ENCODE measurements at places on chromosomes 4 and X.
A peak's percentile ranks its signal among the peaks of the same experiment; 100 is the strongest.

DNA sequence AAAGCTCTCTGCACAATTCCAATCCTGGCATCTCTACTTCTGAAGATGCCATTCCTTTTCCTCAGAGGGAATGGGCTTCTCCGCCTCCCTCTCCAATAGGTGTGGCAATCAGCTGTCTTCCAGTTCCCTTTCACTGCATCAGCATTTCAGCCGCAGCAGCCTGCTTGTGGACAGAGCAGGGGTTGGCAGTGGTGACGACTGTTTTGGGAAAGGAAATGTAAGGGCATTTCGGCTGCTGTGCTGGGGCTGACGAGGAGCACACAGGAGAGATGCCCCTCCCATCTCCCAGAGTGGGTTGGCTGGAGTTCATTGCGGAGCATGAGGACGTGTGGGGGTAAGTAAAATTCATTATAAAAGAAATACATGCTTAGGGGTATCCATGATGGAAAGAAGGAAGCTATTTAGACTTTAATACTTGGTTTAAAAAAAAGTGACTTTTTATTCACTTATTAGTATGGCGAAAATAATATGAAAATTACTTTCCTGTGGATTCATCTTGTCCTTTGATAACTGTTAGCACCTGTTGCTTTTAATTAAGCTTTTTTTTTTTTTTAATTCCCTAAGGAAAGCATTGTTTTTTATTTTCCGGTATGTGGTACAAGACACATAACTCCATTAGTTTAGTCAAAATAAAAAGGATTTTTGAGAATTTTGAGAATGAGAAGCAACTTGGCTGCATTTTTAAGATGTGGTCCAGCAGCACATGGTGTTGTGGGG lies at the start of gene LIMCH1:
Gene LIMCH1 (plus strand): TSS at position 141 of the 717 bp plus-strand sequence. CDS start 67,839 bp downstream, outside the sequence.
- peak within 1 kb of the TSS; percentile 12 for H3K4me3 ChIP-seq
- no peak for DNase-seq
- H3K27me3 ChIP-seq = no peaks in the 10 kb centered on the region

GRCh38 chrX:152892999-152893891 lies 4.6 kb upstream of the ZNF185 start:
- H3K27me3 ChIP-seq = no peaks in the 10 kb centered on the region
- H3K4me3 ChIP-seq = no peak overlapping the region
- peak overlapping the region; percentile 36 for H3K27ac ChIP-seq
- DNase-seq = no peak
- no peaks in the 10 kb centered on the region for H3K36me3 ChIP-seq

DNA sequence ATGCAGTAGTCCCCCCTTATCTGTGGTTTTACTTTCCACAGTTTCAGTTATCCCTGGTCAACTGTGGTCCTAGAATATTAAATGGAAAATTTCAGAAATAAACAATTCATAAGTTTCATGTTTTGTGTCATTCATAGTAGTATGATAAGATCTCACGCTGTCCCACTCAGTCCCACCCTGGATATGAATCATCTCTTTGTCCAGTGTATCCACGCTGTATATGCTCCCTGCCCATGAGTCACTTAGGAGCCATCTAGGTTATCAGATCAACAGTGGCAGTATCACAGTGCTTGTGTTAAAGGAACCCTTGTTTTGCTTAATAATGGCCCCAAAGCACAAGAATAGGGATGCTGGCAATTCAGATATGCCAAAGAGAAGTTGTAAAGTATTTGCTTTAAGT lies 16.2 kb upstream of the SYTL4 start:
- no peaks in the 10 kb centered on the region for H3K36me3 ChIP-seq
- peaks cover 62% of the 10 kb centered on the region for H3K27me3 ChIP-seq
- no peak overlapping the region for H3K27ac ChIP-seq
- no peaks in the 10 kb centered on the region for H3K4me1 ChIP-seq
- no peak overlapping the region for H3K4me3 ChIP-seq

DNA sequence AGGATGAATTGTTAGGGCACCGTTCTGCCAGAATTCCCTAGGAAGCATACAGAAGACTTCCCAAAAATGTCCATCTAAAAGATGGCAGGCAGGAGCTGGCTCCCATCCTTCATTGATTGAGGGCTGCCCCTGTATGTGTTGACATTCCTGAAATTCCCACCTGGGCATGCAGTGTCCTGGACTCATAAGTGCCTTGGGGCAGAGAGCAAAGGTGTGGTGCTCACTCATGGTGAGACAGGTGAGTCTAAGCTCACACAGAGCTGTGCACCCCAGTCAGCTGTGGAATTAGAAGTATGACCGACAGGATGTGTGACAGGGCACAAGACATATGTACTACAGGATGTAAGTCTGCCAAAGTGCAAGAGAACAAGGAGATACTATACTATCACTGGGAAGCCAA lies 271.9 kb downstream of the MID1IP1 start:
- no peak overlapping the region for H3K4me3 ChIP-seq
- H3K27ac ChIP-seq = no peak overlapping the region
- no peaks in the 10 kb centered on the region for H3K4me1 ChIP-seq
- H3K27me3 ChIP-seq = peaks cover 30% of the 10 kb centered on the region
- no peaks in the 10 kb centered on the region for H3K36me3 ChIP-seq

DNA sequence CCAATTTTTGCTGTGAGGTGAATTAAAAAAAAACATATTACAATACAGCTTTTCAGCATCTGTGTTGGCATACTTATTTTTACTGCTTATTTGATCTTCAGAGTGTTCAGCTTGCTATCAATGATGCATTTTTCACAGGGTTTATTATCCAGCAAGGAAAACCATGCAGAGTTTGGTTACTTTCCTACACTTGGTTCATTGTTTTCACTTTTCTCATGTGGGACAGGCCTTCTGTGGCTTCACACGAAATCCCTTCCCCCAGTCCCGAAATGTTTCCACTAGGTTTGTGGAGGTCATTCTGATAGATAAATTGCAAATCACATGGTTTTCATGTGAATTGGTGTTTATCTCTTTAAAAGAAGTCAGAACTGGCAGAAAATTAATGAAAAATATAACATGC lies 205.8 kb downstream of the SPCS3 start:
- H3K27me3 ChIP-seq = no peaks in the 10 kb centered on the region
- no peak overlapping the region for H3K4me3 ChIP-seq
- no peaks in the 10 kb centered on the region for H3K36me3 ChIP-seq
- no peaks in the 10 kb centered on the region for H3K4me1 ChIP-seq

- H3K4me1 ChIP-seq = no peaks in the 10 kb centered on the region
- H3K4me3 ChIP-seq = no peak overlapping the region
- no peaks in the 10 kb centered on the region for H3K36me3 ChIP-seq
These were observed 5.1 kb downstream of the AP1S2 start for GRCh38 chrX:15849555-15849954.

GRCh38 chrX:10900585-10901289 lies 210.4 kb upstream of the HCCS start:
- no peak overlapping the region for H3K4me3 ChIP-seq
- H3K4me1 ChIP-seq = no peaks in the 10 kb centered on the region
- DNase-seq = no peak
- H3K27ac ChIP-seq = no peak overlapping the region
- H3K27me3 ChIP-seq = peaks cover 13% of the 10 kb centered on the region

- H3K4me1 ChIP-seq = no peaks in the 10 kb centered on the region
- no peak overlapping the region for H3K4me3 ChIP-seq
- H3K36me3 ChIP-seq = no peaks in the 10 kb centered on the region
- H3K27ac ChIP-seq = no peak overlapping the region
- DNase-seq = no peak
These were observed 15.0 kb upstream of the REST start for GRCh38 chr4:56892691-56893090.

- H3K27me3 ChIP-seq = no peaks in the 10 kb centered on the region
- no peaks in the 10 kb centered on the region for H3K36me3 ChIP-seq
These were observed 11.4 kb downstream of the FTSJ1 start for GRCh38 chrX:48487362-48487798.

DNA sequence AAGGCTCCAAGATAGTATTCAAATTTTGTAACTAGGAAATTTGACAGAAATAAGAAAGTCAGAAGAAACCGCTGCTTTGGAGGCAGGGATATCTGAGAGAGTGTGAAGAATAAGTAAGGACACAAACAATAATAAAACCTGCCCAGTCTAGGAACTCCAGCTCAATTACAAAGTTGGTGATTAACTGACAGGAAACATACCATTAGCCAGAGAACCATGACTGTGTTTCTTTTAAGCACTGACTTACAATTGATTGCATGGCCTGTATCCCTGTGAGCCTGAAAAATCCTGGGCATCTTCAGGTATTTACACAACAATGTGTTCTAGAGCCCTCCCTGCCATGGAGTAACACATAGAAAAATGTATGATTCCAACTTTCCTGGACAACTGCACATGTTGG lies 127.4 kb downstream of the GRIA3 start:
- no peak for DNase-seq
- H3K27ac ChIP-seq = no peak overlapping the region
- H3K36me3 ChIP-seq = no peaks in the 10 kb centered on the region
- no peak overlapping the region for H3K4me3 ChIP-seq
- no peaks in the 10 kb centered on the region for H3K4me1 ChIP-seq

DNA sequence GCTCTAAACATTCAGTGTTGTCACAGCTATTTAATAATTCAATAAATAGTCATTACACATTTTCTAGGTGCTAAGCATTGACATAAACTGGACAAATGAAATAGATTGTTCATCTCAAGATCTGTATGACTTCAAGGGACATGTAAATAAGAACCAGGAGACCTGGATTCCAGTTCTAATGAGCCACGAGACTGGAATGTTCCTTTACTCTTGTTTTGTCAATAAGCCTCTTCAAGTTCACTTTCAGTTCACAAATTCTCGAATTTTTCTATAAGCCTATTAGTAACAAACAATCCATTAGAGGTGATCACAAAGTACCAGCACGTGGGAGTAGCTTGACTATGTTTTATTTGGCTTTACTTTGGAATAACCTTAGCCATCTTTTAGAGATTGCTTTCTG lies 514.0 kb upstream of the SMIM31 start:
- no peaks in the 10 kb centered on the region for H3K36me3 ChIP-seq
- H3K4me3 ChIP-seq = no peak overlapping the region
- DNase-seq = no peak
- H3K27ac ChIP-seq = no peak overlapping the region

DNA sequence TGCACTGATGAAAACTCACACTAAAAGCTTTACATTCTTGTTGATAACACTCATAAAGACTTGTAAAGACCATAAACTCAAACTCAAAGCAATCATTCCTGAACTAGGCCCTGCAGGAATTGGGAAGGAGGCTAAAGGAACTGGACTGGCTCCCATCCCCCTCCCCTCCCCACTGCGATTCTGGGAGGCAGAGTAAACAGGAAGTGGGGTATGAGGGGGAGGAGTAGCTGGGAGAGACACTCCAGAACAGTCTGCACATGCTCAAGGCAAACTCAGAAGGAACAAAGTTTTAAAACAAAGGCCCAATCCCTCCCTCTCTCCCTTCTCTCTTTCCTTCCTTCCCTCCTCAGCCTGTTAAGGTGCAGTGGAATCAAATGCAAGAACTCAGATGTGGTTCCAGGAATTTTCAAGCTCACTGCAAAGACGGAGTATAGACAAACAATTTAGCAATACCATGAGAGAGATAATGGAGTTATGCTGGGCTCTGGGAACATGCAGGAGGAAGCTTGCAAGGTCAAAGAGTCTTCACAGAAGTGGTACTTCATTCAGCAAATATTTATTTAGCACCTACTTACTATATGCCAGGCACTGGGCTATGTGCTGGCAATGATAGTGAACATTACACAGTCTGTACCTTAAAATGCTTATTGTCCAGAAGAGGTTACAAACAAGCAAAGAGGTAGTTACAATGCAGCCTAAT lies 15.9 kb downstream of the MID1IP1 start:
- no peaks in the 10 kb centered on the region for H3K36me3 ChIP-seq
- peak overlapping the region; percentile 41 for H3K27ac ChIP-seq
- no peak overlapping the region for H3K4me3 ChIP-seq
- no peaks in the 10 kb centered on the region for H3K4me1 ChIP-seq
- H3K27me3 ChIP-seq = no peaks in the 10 kb centered on the region
- DNase-seq = no peak

DNA sequence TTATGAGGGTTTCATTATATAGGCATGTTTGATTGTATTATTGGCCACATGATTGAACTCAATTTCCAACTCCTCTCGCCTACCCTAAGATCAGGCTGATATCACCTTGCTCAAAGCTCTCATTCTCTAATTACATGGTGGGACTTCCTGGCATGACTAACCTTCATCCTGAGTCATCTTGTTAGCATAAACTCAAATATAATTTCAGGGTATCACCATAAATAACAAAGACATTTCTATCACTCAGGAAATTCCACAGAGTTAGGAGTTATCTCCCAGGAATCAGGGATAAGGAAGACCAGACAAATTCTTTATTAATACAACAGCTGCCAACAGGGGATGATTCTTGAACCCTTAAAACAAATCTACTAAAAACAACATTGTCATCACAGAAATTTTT lies 90.7 kb downstream of the NDST3 start:
- H3K4me3 ChIP-seq = no peak overlapping the region
- no peaks in the 10 kb centered on the region for H3K27me3 ChIP-seq
- DNase-seq = no peak
- no peaks in the 10 kb centered on the region for H3K36me3 ChIP-seq
- H3K27ac ChIP-seq = no peak overlapping the region

DNA sequence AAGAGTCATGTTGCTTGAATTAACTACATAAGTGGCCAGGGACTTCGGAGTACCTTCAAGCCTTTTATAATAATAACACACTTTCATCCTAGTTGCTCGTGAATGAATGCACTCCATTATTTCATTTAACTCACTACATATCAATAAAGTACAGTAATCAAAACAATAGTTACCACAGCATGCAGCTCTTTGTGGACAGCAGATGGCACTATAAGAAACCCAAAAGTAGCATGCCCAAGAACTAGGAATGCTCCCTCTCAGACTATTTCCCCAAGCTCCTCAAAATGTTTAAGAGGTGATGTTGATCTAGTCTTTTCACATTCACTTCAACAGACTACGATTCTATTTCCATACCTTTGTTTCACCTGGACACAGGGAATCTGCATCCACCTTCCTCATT lies 500.8 kb upstream of the DIAPH2 start:
- no peaks in the 10 kb centered on the region for H3K36me3 ChIP-seq
- peaks cover 15% of the 10 kb centered on the region for H3K27me3 ChIP-seq
- H3K4me1 ChIP-seq = no peaks in the 10 kb centered on the region
- H3K4me3 ChIP-seq = no peak overlapping the region

GRCh38 chr4:18981234-18981615 lies 959.7 kb upstream of the LCORL start:
- no peaks in the 10 kb centered on the region for H3K27me3 ChIP-seq
- H3K4me3 ChIP-seq = no peak overlapping the region
- H3K4me1 ChIP-seq = no peaks in the 10 kb centered on the region
- no peak overlapping the region for H3K27ac ChIP-seq
- no peaks in the 10 kb centered on the region for H3K36me3 ChIP-seq

GRCh38 chr4:38762560-38762959 lies 20.2 kb downstream of the TLR10 start:
- no peak overlapping the region for H3K27ac ChIP-seq
- no peaks in the 10 kb centered on the region for H3K27me3 ChIP-seq
- H3K36me3 ChIP-seq = no peaks in the 10 kb centered on the region

- H3K27ac ChIP-seq = no peak overlapping the region
- H3K4me1 ChIP-seq = no peaks in the 10 kb centered on the region
- no peaks in the 10 kb centered on the region for H3K36me3 ChIP-seq
- no peak overlapping the region for H3K4me3 ChIP-seq
- no peak for DNase-seq
- no peaks in the 10 kb centered on the region for H3K27me3 ChIP-seq
These were observed 118.5 kb downstream of the CFAP299 start for GRCh38 chr4:80454040-80454439.

- H3K4me3 ChIP-seq = no peak overlapping the region
- H3K4me1 ChIP-seq = no peaks in the 10 kb centered on the region
- H3K36me3 ChIP-seq = no peaks in the 10 kb centered on the region
- H3K27ac ChIP-seq = no peak overlapping the region
These were observed 7.5 kb upstream of the GUCY1A1 start for GRCh38 chr4:155659176-155659575.
